SK-MEL-5 (cell line): ENCODE measurements at places on chromosomes 1 and 21.

DNA sequence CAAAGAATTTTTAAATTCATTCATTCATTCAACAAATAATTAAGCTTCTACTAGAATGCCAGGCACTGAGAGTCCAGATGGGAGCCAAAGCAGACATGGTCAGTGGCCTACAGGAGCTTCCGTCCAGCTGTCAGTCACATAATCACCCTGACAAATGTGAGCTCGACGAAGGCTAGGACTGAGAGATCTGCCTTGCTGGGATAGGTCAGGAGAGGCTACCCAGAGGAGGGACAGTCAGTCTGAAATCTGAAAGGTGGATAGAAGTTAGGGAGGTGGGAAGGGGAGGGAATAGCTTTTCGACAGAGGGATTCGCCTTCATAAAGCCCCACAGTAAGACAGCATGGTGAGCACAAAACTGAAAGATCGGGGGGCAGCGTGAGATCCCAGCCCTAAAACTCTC, 8.3 kb downstream of the EPHX1 start:
- DNase-seq: no peak

GRCh38 chr1:212903664-212904063, 45.6 kb downstream of the FLVCR1 start:
- no peak for DNase-seq

DNA sequence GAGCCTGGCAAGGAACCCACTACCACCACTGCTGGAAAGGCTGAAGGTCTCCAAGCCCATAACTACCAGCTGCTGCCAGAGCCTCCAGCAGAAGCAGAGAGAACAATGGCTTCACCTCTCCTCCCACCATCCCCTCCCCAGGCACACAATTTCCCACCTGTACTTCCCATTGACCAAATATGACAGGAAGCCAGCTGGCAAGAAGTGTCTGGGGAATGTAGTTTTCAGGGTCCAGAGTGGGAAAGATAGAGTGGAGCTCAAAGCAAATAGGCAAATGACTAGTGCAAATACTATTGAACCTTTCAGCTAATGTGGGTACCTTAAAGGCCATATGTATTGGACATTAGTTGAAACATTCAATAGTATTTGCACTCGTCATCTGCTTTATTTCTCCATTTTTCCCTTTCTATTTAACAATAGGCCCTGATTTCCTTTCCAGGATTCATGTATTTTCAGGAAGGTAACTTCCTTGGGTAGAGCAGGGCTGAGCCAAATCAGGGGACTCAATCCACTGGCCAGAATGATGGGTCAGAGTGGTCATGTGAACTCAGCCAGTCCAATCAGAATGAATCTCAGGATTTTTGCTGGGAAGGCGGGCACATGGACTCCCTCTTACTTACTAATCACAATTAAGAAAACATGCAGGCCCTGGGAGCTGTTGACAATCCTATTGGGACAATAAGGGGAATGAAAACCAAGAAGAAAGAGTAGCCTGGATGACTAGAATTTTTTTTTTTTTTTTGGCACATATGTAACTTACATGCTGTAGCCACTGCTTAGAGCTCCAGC, 12.1 kb upstream of the NFYC start:
- no peak for DNase-seq

- no peak for DNase-seq
Measured at GRCh38 chr1:192831706-192832355, 23.0 kb downstream of the RGS2 start.

DNA sequence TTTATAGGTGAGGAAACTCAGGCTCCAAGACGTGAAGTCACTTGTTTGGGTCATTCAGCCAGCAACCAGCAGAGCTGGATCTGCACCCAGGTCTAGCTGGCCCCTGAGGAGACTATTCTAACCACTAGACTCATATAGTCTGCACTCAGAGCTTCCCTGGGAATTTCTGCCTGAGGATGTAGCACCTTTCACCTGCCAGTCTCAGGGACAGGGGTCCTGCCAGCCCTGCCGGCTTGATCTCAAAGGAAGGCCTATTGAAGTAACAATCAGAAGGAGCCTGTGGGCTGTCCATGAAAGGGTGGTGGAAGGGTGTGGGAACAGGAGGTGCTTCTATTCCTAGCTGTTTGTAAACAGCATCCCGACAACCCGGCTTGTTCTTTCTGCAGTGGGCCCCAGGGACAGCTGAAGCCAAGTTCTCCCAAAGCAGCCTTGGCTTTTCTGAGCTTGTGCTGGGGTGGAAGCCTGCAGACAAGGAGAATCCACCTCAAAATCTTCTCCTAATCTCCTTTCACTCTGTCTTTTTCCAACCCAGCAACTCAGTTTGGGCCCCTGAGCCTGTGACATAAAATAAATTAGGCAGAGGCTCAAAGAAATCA, 7.8 kb downstream of the LMOD1 start:
- DNase-seq: no peak

- no peak for DNase-seq
Measured at GRCh38 chr1:41305576-41306363, 55.5 kb upstream of the FOXO6 start.

GRCh38 chr1:28507646-28508434, 2.0 kb downstream of the RCC1 start:
- DNase-seq: no peak

- DNase-seq: no peak
Measured at GRCh38 chr1:17819129-17819802, 64.1 kb downstream of the ACTL8 start.

- no peak for DNase-seq
Measured at GRCh38 chr1:198520524-198521254, 19.8 kb downstream of the ATP6V1G3 start.

GRCh38 chr1:48726139-48726538, 50.6 kb downstream of the BEND5 start:
- DNase-seq: no peak

DNA sequence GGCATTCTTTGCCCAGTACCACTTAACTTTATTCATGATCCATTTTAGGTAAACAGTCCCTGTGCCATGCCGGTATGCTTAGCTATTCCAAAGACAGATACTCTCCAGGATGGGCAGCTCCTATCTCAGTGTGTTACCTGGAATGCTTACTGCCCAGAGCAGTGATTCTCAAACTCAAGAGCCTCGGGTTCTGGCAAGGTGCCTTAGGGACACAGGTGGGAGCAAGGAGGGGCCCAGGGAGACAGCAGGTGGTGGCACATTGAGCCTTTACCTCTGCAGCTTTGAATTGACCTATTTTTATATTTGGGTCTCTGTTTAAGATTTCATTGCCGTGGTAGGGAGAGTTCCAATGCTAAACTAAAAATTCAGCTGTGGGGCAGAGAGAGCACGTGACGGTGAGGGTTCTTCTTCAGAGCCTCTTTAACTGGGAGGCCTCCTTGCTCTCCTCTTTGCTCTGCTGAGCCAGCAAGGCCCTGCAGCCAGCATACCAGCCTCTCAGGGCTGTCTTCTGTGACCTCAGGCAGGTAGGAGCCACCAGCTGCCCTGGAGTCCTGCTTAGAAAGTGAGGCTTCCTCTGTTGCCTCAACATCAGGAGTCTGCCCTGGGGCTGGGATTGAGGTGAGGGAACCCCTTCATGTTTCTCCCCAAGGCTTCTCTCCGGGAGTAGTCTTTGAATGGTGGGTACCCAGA, 20.2 kb downstream of the PHGDH start:
- DNase-seq: peak; percentile 16

DNA sequence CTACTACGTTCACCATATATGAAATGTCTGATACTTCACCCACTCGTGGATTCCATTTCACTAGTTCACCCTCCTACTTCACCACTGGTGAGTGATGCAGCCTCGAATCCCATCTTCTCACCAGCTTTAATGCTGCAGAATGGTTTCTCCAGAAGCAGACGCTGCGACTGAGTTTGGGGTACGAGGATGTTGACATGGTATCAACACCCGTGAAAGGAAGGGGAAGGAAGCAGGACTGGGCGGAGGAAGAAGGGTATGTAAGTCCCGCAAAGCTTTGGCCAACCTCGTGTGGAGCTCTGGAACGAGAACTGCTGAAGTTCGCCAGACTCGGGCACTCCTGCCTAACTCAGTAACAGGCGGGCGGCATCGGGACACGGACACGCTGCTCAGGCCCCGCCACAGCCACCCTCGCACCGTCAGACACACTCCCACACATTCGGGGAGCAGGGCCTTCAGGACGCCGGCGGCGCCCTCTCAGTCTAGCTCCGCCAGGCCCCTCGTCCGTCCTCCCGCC, 833 bp upstream of the DIP2A start:
- peak; percentile 17 for DNase-seq

DNA sequence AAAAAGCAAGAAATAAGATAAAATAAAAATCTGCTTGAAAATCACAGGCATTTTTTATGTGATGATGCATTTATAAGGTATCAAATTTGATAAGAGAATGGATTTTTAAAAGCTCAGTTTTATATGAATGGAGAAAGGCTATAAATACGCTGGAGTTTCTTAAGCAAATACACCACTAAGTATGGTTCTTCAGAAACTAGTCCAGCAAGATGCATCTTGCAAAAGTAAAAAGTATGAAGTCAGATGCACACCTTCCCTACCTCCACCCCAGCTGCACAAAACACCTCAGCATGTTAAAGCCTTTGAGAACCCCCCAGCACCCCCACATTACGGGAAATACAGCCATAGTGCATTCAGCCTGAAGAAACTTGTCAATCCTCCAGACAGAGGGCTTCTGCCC, 143.1 kb upstream of the PROX1 start:
- DNase-seq: no peak

- no peak for DNase-seq
Measured at GRCh38 chr1:224357626-224358124, 996 bp downstream of the CNIH4 start.

DNA sequence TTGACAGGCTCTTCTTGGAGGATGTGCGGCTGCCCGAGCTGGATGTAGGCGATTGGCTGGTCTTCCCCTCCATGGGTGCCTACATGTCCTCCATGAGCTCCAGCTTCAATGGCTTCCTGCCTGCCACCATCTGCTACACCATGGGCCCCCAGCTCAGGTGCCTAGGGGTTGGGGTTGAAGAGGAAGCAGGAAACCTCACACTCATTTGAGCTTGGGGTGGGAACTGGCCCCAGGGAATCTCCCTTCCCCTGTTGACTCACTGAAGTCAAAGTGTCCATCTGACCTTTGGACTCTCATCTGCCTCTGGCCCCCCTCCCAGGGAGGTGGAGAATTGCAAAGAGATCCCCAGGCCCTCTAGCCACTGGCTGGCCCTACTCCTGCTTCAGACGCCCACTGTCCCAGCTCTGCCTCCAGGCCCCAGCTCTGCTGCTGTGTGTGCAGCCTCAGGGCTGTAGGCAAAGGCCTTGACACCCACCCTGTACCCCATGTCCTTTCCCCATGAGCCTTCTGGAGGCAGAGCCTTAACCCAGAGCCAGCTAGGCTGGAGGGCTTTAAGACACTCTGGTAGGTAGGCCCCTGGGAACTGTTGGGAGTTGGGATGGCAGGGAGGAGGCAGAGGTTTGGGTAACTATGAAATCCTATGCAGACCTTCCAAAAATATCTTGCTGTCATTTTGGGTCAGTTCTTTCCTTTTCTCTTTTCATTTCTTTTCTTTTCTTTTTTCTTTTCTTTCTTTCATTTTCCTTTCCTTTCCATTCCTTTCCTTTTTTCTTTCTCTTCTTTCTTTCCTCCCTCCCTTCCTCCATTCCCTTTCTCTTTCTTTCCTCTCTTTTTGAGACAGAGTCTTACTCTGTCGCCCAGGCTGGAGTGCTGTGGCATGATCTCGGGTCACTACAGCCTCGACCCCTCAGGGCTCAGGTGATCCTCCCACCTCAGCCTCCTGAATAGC, 66.9 kb upstream of the TINAGL1 start:
- DNase-seq: no peak

GRCh38 chr1:10208537-10208936, 1.8 kb upstream of the KIF1B start:
- DNase-seq: no peak

DNA sequence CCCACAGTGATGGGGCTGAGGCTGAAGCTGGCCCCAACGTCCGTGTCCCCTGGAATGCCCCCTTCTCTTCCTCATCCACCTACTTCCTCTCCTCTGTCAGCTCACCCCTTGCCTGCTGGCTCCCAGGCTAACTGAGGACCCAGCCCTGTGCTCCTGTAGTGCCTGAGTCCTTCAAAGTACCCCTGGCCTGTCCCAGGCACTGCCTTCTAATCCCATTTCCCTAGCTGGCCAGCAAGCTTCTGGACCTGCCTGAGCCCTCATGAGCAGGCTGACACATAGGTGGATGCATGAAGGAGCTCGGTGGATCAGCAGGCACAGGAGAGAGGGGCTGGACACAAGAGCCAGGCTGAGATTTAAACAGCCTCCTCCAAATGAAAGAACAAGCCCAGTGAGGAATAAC, 650.8 kb downstream of the NPHP4 start:
- DNase-seq: no peak

DNA sequence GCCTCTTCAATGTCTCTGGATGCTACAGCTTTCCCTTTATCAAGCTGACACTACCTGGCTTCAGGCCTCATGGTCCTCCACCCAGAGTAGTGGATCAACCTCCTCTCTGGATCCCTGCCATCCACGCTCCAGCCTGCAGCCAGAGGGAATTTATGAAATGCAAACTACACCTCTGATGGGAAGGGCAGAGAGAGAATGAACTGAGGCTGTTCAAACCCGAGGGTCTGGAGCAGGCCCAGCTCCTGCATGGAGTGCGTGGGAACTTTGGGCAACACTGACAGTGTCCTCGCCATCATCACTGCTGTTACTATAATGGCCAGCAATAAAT, 157.8 kb downstream of the TRABD2B start:
- no peak for DNase-seq

- DNase-seq: no peak
Measured at GRCh38 chr21:45919593-45919992, 62.0 kb upstream of the COL6A1 start.

GRCh38 chr21:17139696-17140095, 373.1 kb upstream of the CXADR start:
- DNase-seq: peak; percentile 41

DNA sequence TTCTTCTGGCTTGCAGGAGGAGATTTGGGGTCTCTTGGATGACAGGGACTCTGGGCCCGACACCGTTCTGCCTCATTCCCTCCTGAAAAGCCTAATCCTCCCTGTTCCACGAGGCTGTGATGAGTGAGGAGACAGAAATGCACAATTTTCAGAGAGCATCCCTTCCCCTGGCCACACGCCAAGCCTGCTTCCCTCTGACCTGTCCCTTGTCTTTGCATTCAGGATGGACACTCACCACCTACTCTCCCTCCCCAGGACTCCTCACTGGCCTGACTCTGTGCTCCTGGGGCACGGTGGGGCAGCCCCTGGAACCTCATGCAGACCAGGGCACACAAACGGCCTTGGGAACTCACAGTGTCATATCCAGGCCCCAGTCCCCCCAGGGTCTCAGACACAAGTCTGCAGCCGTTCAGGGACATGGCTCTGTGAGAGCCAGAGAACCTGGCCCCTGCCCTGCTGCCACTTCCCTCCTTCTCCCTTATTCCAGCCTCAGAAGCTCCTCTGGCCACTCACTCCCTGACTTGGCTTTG, 3.5 kb upstream of the PRAMEF12 start:
- DNase-seq: no peak

GRCh38 chr1:181685211-181685610, 201.9 kb downstream of the CACNA1E start:
- no peak for DNase-seq

- no peak for DNase-seq
Measured at GRCh38 chr1:205598841-205599668, 32.8 kb downstream of the ELK4 start.

GRCh38 chr1:43235451-43236121, 34.2 kb upstream of the TMEM125 start:
- DNase-seq: no peak

GRCh38 chr1:21937372-21938121, 437 bp upstream of the HSPG2 start:
- peak; percentile 80 for DNase-seq
